ENCODE measurements at places on chromosomes 2 and 18. TPM values are rescaled to one million over a fixed set of nuclear protein-coding genes. Genes with fewer than 3 reads are reported as not detected.

Gene NT5DC4
- total RNA-seq = not detected

Gene SDC1
- total RNA-seq = not detected

Gene CSRNP3
- 0.20 TPM for total RNA-seq

Gene UPP2
- total RNA-seq = not detected

- H3K4me1 ChIP-seq = no peaks in the 10 kb centered on the region
Observed at GRCh38 chr2:181421131-181421458, 36.1 kb upstream of the ITGA4 start.

GRCh38 chr2:219969508-219969907 is 342.1 kb downstream of the SLC4A3 start:
- DNase-seq = no peak
- H3K27me3 ChIP-seq = no peaks in the 10 kb centered on the region
- H3K27ac ChIP-seq = no peak overlapping the region
- no peaks in the 10 kb centered on the region for H3K4me1 ChIP-seq

- peaks cover 6% of the 10 kb centered on the region for H3K4me1 ChIP-seq
- no peak overlapping the region for H3K27ac ChIP-seq
- no peak for DNase-seq
Observed at GRCh38 chr2:8527676-8528075, 154.2 kb upstream of the ID2 start.

GRCh38 chr2:227442639-227443038 is 29.3 kb upstream of the AGFG1 start:
- H3K27ac ChIP-seq = no peak overlapping the region
- H3K36me3 ChIP-seq = no peaks in the 10 kb centered on the region
- no peaks in the 10 kb centered on the region for H3K27me3 ChIP-seq
- H3K4me3 ChIP-seq = no peak overlapping the region

DNA sequence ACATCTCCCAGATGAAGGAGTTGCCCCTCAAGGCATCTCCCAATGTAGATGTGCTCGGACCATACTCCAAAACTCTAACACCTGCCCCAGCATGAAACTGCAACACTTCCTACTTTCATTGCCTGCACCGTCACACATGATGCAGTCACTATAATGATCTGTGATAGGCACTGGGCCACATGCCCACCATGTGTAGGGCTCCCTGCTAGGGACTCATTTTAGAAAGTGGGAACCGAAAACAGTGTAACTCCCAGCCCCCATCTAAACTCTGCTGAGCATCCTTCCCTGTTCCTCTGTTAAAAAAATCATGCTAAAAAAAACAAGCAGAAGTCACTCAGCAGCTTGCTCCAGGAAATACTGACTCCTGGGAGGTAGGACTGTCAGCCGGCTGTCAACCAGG is 496.1 kb upstream of the RAB6C start:
- no peaks in the 10 kb centered on the region for H3K4me1 ChIP-seq
- H3K27ac ChIP-seq = no peak overlapping the region
- no peak for DNase-seq
- H3K36me3 ChIP-seq = no peaks in the 10 kb centered on the region

DNA sequence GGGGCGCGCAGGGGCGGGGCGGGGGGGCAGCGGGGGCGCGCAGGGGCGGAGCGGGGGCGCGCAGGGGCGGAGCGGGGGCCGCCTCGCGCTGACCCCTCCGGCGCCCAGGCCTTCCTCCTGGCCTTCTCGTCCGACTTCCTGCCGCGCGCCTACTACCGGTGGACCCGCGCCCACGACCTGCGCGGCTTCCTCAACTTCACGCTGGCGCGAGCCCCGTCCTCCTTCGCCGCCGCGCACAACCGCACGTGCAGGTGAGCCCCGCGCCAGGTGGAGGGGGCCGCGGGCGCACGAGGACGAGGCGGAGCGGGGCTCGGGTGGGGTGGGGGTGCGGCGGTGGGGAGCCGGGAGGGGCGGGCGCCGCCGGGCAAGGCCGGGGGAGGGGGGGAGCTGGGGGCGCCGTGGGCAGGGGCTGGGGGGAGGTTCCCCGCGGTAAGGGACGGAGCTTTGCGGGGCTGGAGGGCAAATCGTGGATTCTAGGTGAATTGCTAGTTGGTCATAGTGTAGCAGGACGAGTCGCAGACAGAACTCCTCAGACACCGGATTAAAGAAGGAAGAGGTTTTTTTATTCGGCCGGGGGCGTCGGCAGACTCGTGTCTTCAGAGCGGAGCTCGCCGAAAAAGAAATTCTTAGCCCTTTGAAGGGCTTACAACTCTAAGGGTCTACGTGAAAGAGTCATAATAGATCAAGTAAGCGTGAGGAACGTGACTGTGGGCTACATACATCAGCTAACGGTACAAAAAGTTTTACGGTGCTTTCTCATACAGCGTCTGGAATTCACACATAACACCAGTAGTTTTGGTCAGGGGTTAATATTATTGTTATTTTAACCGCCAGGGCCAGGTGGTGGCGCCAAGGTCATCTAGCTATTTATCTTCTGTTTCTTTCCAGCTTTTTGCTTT is 29.9 kb downstream of the ANO7 start:
- peak overlapping the region; percentile 73 for H3K4me3 ChIP-seq
- peaks cover 7% of the 10 kb centered on the region for H3K4me1 ChIP-seq
- peak overlapping the region; percentile 71 for H3K27ac ChIP-seq

DNA sequence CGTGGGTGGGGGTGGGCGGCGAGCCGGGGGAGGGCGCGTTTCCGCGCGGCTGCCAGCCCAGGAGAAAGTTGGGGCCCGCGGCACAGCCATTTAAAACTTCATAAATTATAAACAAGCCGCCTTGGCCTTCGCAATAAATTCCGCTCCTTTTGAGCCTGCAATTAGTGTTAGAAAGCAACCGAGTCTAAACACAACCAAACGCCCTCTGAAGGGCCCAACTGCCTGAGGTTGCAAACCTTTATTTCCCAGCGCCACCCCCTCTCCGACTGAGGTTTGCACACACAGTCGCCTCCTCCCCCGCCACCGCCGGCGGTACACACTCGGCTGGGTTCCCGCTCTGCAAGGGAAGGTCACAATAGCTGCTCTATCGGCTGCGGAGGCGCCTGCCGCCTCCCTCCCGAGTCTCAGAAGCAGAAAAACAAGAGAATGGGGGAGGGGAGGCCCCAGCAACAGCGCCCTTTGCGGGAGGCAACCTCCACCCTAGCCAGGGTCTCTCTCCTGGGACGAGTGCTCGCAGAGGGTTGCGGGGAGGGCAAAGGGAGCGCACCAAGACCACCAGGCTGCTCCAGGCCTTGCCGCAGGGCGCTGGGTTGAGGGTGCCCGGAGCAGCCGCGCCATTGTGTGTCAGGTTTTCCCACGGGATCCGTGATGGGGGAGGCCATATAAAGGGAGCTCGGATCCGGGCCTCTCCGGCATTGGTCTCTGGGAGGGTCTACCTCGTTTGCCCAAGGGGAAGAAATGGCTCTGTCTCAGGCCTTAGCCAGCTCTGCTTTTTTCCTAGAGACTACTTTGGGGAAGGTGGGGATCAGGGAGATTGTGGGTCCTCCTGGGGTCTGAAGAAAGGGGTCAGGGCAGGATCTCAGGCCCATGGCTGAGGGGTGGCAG is 13.4 kb upstream of the HOXD1 start:
- no peaks in the 10 kb centered on the region for H3K4me1 ChIP-seq
- peak overlapping the region; percentile 22 for H3K4me3 ChIP-seq
- H3K36me3 ChIP-seq = no peaks in the 10 kb centered on the region
- H3K27me3 ChIP-seq = peaks cover 50% of the 10 kb centered on the region
- no peak for DNase-seq

DNA sequence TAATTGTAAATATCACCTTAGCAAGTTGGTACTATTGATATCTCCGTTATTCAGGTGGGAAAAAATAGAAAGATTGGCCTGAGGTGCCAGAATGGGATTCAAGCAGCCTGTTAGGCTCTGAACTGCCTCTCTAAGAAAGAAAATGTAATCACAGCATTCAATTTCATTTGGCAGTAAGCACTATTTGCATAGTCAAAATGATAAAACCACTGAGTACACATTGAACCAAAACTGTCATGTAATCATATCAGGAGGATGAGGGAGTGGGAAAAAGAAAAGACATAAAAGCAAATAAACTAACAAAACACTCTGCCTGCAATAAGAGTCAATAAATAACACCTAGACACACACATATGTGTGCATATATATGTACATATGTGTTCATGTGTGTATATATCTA is 103.9 kb upstream of the TACR1 start:
- H3K27ac ChIP-seq = no peak overlapping the region
- no peak for DNase-seq
- H3K27me3 ChIP-seq = no peaks in the 10 kb centered on the region

- H3K4me3 ChIP-seq = peak within 1 kb of the TSS; percentile 59
- peak; percentile 19 for DNase-seq
- H3K27ac ChIP-seq = no peak within 1 kb of the TSS
- peaks cover 14% of the 10 kb centered on the region for H3K27me3 ChIP-seq
Observed at GRCh38 chr2:10721396-10722251, at the start of gene ATP6V1C2. Gene ATP6V1C2 (plus strand): TSS chr2:10721630. CDS start chr2:10722850, 1,220 bp downstream.

DNA sequence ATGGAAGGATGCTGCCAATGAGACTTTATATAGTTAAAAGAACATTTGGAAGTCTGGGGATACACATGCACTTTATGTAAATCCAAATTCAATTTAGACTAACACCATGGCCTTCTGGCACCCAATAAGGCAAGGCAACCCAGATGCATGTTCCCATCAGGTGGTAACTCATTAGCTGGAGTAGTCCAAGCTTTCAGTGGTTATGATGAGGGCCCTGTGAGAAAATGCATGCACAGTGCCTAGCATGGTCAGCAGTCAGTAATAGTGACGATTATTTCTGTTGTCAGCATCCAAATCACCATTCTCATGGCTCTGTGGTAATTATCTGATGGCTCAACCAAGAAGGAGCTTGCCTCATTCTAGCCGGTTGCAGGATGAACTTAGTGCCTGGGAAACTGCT is 70.3 kb upstream of the CTLA4 start:
- no peak for DNase-seq
- no peak overlapping the region for H3K27ac ChIP-seq
- H3K36me3 ChIP-seq = no peaks in the 10 kb centered on the region
- no peak overlapping the region for H3K4me3 ChIP-seq
- H3K4me1 ChIP-seq = no peaks in the 10 kb centered on the region

DNA sequence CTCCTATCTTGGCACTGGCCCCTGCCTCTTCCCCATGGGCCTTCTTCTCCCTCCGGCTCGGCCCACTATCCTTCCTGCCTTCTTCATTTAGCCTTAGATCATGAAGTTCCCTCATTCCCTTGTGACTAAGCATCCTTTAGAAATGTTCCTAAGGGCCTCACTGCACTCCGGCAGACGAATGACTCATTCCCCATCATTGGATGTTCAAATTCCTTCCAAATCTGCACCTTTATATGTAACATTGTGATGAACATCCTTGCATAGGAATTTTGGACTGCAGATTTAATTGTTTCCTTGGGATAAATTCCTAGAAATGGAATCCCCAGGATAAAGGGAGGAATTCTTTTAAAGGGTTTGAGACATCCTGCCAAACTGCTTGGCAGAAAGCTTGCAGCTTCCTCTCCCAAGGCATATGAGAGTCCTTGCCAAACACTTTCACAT is 19.0 kb downstream of the CRACDL start:
- no peak overlapping the region for H3K4me3 ChIP-seq
- H3K27me3 ChIP-seq = no peaks in the 10 kb centered on the region
- H3K27ac ChIP-seq = no peak overlapping the region
- no peaks in the 10 kb centered on the region for H3K4me1 ChIP-seq

DNA sequence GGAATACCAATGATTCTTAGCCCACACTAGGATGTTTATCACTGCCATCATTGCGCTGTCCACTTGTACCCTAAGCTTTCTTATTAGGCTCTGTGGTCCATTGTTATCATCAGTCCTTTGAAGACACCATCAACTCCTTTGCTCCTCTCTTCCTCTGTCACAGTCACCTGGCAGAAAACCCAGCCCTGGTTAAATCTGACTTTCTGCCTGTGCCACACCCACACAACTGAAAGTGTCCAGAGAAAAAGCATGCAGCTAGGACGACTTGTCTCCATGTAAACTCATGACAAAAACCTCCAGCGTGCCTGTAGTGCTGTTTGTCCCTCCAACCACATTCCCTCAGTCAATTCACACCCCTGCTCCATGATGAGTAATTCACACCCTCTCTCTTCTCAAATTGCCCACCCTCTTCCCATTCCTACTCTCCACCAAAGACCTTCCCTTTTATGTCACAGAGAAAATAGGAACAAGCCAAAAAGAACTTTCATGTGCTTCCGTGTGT is 297.4 kb upstream of the MGAT5 start:
- no peak overlapping the region for H3K4me3 ChIP-seq
- no peaks in the 10 kb centered on the region for H3K36me3 ChIP-seq
- no peak overlapping the region for H3K27ac ChIP-seq
- no peak for DNase-seq
- peaks cover 9% of the 10 kb centered on the region for H3K27me3 ChIP-seq

DNA sequence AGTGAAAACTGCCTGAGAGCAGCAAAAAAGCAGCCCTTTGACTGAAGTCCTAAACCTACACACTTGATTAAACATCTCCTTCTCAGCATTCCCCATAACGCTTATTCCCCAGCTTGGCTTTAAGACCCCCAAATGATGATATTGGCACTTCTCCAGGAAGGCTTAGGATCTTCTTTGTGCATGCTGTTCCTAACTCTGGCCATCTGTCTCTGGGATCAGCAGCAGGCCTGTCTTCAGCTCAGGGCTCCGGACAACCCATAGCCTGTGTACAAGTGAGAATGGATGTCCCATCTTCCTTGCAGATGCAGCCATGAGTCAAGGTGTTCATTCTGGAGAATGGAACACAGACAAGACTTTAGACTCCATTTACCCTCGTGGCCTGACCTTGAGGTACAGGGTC is 81.6 kb upstream of the TMEM17 start:
- H3K27me3 ChIP-seq = peaks cover 2% of the 10 kb centered on the region
- DNase-seq = no peak
- no peak overlapping the region for H3K4me3 ChIP-seq

DNA sequence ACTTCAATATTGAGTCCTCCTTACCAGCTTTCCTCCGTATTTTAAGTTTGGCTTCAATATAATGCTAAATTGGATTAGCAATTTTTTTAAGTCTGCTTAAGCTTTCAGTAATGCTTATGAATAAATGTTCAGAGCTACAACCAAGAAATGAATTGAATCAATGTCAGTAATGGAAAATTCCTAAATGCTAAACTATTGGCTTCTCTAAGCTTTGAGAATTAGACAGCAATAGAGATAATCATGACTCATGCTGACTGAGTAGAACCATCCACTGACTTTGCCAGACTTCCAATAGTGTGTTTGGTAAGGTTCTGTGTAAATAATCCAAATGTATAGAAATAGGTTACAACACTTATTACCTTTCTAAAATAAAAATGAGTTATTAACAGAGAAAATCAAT is 8.9 kb upstream of the PDE1A start:
- no peaks in the 10 kb centered on the region for H3K4me1 ChIP-seq
- H3K36me3 ChIP-seq = no peaks in the 10 kb centered on the region
- H3K4me3 ChIP-seq = no peak overlapping the region
- no peak for DNase-seq
- H3K27ac ChIP-seq = no peak overlapping the region

GRCh38 chr2:237191714-237192081 is 106.0 kb downstream of the COPS8 start:
- DNase-seq = no peak
- no peaks in the 10 kb centered on the region for H3K27me3 ChIP-seq
- H3K27ac ChIP-seq = peak overlapping the region; percentile 6
- no peaks in the 10 kb centered on the region for H3K36me3 ChIP-seq
